ENCODE measurements at places on chromosomes 2 and 18.

- no peak for DNase-seq
Measured at GRCh38 chr2:50231510-50231909, 800.4 kb downstream of the NRXN1 start.

DNA sequence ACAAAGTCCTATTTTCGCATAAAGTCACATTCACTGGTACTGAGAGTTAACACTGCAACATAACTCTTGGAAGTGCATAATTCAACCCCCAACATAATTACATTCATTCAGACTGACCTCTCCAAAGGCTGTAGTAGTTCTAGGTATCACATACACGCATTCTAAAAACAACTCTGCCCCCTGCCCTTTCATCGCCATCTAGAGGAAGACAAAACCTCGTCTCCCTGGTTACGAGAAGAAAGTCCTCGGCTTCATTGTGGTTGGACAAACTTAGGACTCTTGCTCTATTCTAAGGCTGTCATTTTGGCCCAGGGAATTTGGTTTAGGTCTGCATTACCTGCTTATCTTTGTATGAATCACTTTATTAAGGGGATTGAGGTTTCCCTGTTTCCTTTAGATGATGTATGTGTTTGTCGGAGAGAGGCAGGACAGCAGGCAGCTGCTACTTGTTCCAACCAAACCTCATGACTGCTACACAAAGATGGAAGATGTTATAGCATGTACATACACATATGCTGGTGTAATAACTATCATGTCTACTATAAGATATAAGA lies 215.4 kb upstream of the NRXN1 start:
- DNase-seq: no peak

DNA sequence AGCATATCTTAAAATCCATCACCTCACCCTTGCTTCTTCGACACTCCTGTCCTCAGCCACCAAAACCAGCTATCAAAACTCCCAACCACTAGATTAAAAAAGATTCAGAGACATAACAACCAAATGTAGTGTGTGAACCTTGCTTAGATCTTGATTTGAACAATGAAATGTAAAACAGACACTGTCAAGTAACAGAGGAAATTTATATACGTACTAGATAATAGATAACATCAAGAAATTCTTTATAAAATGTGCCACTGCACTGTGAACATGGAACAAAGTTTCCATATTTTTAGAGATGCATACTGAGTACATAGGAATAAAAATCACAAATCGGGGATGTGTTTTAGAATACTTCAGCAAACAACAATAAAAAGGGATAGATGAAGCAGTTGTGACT lies 86.0 kb downstream of the THADA start:
- DNase-seq: no peak

DNA sequence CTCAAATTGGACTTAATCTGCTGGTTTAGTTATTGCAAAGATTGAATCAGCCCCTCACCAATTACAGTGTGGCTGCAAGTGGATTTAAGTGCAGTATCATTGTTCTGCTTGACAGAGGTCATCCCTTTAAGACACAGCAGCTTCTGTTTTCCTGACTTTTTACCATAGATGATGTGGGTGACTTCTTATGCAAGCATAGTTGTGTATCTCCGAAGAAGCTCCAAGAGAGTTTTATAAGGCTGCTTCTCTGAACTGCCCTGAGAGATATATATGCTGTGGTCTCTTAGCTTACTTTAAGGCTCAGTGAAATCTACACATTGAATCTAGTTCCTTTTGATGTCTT lies 3.5 kb downstream of the TRIB2 start:
- DNase-seq: no peak

DNA sequence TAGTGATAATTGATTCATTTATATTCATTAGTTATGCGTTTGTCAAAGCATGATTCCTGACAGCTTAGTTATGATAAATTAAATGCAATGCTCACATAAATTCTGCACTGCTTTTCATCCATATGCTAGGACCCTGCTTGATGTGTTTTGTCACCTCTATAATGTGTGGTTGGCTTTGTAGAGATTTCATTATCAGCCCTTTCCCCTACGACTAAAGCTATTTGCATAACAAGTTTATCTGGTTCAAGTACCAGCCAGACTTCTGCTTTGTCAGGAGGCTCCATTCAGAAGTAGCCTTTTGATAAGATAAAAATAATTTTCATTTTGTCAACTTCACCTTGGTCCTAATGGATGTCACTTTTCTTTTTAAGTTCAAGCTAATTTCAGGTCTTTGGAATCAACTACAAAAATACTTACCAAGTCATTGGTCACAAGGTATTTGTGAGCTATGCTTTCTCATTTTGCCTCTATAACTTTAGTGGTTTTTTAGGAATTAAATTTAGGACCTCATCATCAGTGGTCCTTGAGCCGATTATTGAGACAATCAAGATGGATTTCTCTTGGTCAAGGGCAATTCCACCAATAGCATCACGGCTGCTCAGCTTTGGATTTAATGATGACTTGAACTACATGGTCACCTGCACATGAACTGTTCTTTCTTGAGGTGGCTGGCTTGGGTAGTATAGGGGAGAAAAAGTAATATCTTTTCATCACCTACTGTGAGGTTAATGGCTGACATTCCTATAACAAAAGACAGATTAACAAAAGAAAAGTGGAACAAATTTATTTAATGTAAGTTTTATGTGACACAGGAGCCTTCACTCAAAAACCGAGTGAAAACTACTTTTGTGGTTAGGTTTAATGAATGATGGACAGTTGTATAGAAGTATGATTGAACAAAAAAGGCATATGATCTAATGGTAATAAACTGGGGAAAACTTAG lies 162.1 kb downstream of the MYO3B start:
- DNase-seq: no peak

- no peak for DNase-seq
Measured at GRCh38 chr18:9944805-9945204, 31.0 kb downstream of the VAPA start.

DNA sequence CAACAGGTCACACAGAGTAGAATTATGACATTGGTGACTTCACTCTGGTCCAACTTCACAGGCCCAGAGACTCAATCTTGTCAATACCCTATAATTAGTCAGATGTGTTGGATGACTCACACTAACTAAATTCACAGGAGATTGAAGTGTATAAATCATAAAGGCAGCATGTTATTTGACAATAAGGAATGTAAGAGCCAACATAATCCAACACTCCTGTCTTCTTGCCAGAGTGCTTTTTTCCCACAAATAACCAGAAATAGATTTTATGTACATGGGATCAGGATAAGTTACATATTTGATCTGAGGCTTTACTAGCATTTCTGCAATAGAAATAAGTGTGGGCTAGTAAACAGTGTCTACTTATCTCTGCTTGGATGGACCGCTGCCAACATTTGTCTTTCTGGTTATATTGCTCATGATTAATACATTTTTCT lies 42.2 kb upstream of the ZSWIM2 start:
- no peak for DNase-seq

- DNase-seq: no peak
Measured at GRCh38 chr2:39743269-39743776, 35.7 kb downstream of the THUMPD2 start.

DNA sequence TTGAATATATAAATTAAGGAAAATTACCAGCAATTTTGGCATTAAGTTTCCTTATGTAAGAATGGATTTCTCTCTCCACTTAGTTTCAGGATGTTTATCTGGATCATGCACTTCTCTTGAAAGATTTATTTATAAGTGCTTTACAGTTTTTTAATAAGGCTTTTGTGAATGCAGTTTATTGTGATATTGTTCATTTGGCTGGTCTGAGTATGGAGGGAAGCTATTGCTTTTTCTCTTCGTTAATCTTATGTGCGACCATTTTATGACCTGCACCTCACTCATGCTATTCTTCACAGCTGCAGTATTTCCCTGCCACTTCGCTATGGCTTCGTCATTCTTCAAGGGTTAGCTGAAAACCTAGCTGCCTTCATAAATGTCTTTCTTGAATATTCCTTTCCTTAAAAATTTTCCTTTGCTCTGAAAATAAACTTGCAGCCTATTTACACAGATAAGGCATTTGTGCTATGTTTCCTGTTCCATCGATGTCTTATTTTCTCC lies 233.4 kb downstream of the SOCS6 start:
- DNase-seq: no peak

- peak; percentile 45 for DNase-seq
Measured at GRCh38 chr2:239326831-239327535, 73.8 kb downstream of the HDAC4 start.

DNA sequence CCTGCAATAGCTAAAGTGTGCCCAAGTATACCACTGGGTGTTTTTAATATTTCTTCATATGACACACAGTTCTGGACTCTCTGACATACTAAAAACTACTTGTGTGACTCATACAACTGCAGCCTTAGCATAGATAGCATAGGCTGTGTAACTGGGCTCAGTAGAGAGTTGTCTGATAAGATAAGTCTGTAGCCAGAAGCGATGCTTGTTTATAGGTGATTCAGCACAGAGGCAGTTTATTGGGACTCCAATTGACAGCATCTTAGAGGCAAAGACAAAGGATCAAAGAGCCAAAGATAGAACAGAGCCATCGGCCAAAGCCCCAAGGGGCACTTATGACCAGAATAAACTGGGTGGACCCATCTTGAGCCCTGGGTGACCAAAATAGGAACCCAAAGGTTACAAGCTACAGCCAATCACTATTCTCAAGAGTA lies 42.3 kb downstream of the AAK1 start:
- no peak for DNase-seq

GRCh38 chr2:157657858-157658257 lies 29.2 kb upstream of the ACVR1C start:
- DNase-seq: no peak

DNA sequence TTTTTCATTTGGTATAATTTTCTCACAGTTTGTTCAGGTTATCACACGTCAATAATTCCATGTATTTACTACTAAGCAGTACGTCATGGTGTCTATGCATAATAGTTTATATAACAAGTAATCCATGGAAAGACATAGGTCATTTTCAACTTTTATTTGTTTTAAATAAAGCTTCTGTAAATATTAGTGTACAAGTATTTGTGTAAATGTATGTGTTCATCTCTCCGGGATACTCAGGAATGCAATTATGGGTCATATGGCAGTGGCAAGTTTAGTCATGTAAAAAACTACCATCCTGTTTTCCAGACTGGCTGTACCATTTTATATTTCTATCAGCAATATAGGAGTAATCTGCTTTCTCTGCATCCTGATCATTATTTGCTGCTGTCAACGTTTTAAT lies 231.1 kb upstream of the ZNF804A start:
- no peak for DNase-seq

- DNase-seq: no peak
Measured at GRCh38 chr2:180322781-180323180, 315.7 kb upstream of the CWC22 start.

DNA sequence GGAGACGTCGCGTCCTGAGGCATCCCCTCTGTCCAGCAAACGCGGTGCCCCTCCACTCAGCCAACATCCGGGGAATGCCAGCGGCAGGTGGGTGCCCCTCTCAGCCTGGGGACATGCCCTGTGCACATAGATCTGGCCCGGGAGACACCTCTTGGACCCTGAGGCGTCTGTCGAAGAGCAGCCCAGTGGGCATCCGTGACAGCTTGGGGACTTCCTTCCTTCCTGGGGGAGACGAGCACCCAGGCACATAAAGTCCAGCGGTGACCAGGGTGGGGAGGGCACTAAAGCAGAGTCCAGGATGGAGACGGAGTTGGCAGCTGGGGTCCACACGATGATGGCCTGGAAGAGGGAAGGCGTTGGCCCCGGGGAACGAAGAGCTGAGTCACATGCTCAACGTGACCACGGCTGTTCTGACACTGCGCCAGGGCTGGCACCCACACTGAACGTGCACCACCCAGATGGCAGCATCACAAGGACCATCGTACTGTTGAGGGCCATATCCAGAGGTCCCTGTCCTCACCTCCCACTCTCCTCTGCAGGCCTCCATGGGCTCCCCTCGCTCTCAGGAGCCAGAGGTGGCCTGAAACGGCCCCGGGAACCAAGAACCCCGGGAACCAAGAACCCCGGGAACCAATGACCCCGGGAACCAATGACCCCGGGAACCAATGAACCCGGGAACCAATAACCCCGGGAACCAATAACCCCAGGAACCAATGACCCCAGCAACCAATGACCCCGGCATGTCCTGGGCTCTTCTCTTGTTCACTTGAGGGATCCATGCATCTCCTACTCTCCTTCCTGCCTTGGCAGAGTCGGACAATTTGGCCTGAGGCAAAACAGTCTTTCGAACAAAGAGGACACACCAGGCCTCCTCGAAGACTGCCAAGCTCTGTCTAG lies 22.6 kb downstream of the HDAC4 start:
- no peak for DNase-seq

DNA sequence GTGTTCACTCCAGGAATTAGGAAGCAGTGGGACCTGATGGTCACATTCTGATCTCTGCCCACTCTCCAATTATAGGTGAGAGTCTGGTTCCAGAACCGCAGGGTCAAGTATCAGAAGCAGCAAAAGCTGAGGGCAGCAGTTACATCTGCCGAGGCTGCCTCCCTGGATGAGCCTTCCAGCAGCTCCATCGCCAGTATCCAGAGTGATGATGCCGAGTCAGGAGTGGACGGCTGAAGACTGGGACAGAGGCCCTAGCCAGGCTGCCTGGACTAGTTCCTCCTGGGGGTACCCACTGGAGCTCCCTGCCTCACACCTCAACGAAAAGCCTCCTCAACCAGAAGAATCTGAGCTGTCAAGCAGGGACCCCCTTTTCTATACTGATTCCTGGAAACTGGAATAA lies 3.3 kb upstream of the SMYD5 start:
- no peak for DNase-seq

GRCh38 chr18:65876310-65876709 lies 125.5 kb downstream of the CDH7 start:
- DNase-seq: no peak

- DNase-seq: no peak
Measured at GRCh38 chr2:144376926-144377325, 143.0 kb downstream of the ZEB2 start.

DNA sequence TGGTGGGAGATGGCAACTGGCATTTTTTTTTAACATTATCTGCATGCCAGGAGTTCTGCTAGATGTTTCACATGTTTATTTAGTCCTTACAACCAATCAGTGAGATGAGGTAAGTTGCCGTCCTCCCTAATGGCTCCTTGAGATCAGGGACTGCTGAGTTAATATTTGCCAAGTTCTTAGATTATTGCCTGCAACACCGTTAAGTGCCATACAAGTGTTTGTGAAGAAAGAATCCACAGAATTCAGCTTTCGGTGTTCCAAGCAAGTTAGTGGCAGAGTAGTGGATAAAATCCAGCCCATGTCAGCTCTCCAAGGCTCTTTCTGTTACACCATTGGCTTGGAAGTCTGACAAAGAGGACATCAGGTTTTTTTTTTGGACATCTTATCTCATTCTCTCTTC lies 95.9 kb downstream of the C1QL2 start:
- DNase-seq: no peak

DNA sequence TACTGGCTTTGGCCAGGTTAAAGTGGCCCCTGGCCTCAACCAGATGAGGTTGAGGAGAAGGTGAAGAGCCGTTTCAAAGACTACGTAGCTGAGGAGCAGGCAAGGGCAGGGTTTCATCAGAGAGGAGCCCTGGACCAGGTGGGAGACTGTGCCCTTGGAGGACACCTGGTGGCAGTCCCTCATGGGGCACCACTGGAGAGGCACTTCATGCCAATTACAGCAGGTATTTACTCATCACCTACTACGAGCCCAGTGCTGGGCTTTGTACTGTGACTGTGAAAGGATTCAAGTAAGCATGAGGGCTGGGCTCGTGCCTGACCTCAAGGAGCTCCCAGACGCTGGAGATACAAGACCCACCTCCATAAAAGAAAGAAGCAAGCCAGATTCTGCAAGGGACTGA lies 37.6 kb downstream of the SMAD7 start:
- DNase-seq: no peak
